ENCODE measurements at places on chromosomes 12 and 14.

- H3K36me3 ChIP-seq: no peaks in the 10 kb centered on the region
- H3K4me3 ChIP-seq: peak overlapping the region; percentile 61
- peak overlapping the region; percentile 99 for H3K27ac ChIP-seq
- H3K27me3 ChIP-seq: no peaks in the 10 kb centered on the region
Observed at GRCh38 chr12:122888232-122888752, 7.6 kb downstream of the VPS37B start.

GRCh38 chr14:100671906-100672305 lies 54.8 kb upstream of the DLK1 start:
- DNase-seq: no peak
- no peaks in the 10 kb centered on the region for H3K36me3 ChIP-seq
- peaks cover 60% of the 10 kb centered on the region for H3K27me3 ChIP-seq
- no peak overlapping the region for H3K4me3 ChIP-seq
- peaks cover 11% of the 10 kb centered on the region for H3K4me1 ChIP-seq

GRCh38 chr12:101906226-101906625 lies 28.8 kb downstream of the DRAM1 start:
- DNase-seq: no peak
- peaks cover 6% of the 10 kb centered on the region for H3K36me3 ChIP-seq
- H3K4me1 ChIP-seq: no peaks in the 10 kb centered on the region
- H3K4me3 ChIP-seq: no peak overlapping the region

DNA sequence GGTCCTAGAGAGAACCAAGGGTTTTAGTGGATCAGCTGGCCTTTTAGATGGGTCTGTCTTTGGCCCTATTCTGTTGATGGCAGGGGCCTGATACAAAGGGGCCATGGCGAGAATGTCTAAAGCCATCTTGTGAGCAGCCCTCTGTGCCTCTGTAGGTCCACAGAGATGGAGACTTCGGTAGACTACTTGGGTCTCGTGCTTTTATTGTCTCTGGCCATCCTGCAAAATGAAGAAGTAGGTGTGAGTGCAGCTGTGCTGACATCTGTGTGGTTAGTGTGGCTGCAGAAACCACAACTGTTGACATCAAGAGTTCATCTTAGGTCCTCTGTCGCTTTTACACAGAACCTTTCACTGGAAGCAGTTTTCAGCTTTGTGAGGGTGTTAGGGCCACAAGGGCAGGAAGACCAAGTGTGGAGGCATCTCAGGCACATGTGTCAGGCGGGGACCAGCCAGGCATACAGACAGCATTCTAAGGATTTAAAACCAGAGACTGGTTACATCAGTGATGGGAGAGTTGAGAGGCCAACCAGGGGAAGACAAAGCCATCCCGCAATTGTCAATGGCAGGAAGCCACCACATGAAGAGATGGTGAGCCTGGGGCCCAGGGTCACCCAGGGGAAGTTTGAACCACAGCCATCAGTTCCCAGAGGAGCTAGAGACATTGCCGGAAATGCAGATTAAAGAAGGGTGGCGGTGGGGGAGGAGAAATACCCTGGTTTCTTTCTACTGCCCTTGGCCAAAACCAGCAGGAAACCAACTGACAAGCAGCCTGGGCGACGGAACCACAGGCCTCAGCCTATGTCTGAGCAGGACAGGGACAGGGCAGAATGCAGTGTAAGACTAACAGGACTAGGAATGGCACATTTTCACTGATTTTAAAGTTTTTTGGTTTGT lies 13.0 kb upstream of the TPCN1 start:
- H3K27ac ChIP-seq: no peak overlapping the region
- H3K27me3 ChIP-seq: no peaks in the 10 kb centered on the region
- H3K4me1 ChIP-seq: no peaks in the 10 kb centered on the region
- DNase-seq: no peak
- no peak overlapping the region for H3K4me3 ChIP-seq

DNA sequence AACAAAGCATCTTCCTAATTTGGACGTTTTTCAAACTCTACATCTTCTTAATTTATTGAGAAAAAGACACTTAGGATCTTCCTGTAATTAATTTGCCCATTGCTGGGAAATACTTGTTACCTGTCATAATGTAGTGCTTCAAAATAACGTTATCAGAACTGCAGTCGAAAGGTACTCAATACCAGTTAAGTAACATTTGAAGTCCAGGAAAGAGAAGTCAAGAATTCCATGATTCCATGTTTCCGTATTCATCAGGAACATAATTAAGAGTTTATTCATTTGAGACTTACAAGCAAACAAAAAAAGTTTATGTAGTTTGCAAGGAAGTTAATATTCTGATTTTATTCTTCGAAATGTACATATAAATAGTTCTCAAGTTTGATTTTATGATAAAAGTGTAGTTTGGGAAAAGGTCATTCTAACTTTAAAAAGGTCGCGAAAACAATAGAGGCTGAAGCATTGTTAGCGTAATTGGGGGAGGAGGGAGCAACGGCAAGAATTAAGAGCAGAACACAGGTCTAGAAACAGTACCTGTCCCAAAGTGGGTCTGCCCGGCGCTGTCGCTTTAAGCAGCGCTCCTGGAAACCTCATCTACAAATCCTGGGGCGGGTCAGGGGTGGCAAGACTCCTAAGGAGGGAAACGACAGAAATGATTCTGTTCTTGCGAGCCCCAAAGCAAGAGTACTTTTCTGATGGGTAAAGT lies 1.2 kb upstream of the KCNMB4 start:
- no peak overlapping the region for H3K27ac ChIP-seq
- no peak for DNase-seq
- peaks cover 23% of the 10 kb centered on the region for H3K27me3 ChIP-seq
- peaks cover 13% of the 10 kb centered on the region for H3K4me1 ChIP-seq
- H3K36me3 ChIP-seq: no peaks in the 10 kb centered on the region
- peak overlapping the region; percentile 74 for H3K4me3 ChIP-seq

- no peaks in the 10 kb centered on the region for H3K27me3 ChIP-seq
- H3K4me3 ChIP-seq: peak overlapping the region; percentile 96
- peaks cover 26% of the 10 kb centered on the region for H3K36me3 ChIP-seq
- no peak for DNase-seq
Observed at GRCh38 chr12:6337958-6338433, 3.9 kb downstream of the TNFRSF1A start.

DNA sequence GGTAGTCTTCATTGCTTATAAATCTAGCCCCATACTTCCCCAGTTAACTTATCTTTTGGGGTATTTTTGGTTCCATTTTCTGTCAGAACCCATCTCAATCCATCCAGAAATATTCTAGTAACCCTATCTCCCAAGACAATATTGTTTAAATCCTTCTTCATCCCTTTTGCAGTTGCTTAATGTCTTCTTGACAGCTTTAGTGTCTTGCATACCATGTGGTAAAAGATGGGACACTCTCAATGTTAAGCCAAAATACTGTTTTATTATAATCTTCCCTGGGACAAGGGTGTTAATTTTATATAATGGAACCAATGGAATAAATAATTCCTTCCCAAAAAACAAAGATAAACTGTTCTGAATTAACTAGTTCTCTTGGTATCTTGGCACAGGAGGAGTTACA lies 450.2 kb downstream of the CCER1 start:
- H3K27ac ChIP-seq: no peak overlapping the region
- no peak overlapping the region for H3K4me3 ChIP-seq
- DNase-seq: no peak
- H3K36me3 ChIP-seq: no peaks in the 10 kb centered on the region
- H3K27me3 ChIP-seq: no peaks in the 10 kb centered on the region

GRCh38 chr12:51593539-51593938 lies 2.5 kb downstream of the SCN8A start:
- H3K36me3 ChIP-seq: no peaks in the 10 kb centered on the region
- no peak overlapping the region for H3K27ac ChIP-seq
- H3K4me3 ChIP-seq: no peak overlapping the region
- H3K4me1 ChIP-seq: no peaks in the 10 kb centered on the region
- no peak for DNase-seq
- peaks cover 37% of the 10 kb centered on the region for H3K27me3 ChIP-seq

- H3K36me3 ChIP-seq: no peaks in the 10 kb centered on the region
- no peaks in the 10 kb centered on the region for H3K27me3 ChIP-seq
- no peak overlapping the region for H3K4me3 ChIP-seq
- H3K4me1 ChIP-seq: no peaks in the 10 kb centered on the region
Observed at GRCh38 chr12:88006351-88006750, 22.9 kb downstream of the C12orf50 start.

- no peak overlapping the region for H3K27ac ChIP-seq
- no peak overlapping the region for H3K4me3 ChIP-seq
Observed at GRCh38 chr14:104084251-104085002, 1.1 kb upstream of the ASPG start.

DNA sequence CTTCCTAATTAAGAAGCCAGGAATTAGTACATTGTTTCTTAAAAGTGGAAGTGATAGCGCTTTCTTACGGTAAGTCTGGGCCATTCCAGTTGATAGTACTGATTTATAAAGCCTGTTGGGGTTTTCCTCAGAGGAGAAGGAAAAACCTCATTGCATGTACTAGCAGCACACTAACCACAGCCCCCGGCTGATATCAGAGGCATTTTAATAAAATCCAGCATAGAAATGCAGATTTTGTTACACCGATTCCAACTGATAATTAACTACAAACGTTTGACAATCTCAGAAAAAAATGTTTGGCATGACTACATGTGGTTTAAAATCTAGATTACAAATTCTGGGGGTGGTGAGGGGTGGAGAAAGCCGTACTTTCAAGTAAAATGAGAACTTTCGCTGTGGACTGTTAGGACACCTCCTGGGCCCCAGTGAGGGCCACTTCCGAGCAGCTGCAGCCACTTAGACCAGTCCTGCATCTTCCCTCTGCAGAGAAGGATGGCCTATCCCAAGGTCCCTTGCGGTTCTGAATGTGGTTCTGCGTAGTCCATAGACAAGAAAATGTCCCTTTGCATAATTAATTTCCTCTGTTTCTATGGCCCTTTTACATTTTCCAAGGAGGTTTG lies 374.4 kb downstream of the NUAK1 start:
- no peaks in the 10 kb centered on the region for H3K36me3 ChIP-seq
- no peak overlapping the region for H3K4me3 ChIP-seq
- no peak overlapping the region for H3K27ac ChIP-seq
- no peaks in the 10 kb centered on the region for H3K4me1 ChIP-seq
- DNase-seq: no peak

DNA sequence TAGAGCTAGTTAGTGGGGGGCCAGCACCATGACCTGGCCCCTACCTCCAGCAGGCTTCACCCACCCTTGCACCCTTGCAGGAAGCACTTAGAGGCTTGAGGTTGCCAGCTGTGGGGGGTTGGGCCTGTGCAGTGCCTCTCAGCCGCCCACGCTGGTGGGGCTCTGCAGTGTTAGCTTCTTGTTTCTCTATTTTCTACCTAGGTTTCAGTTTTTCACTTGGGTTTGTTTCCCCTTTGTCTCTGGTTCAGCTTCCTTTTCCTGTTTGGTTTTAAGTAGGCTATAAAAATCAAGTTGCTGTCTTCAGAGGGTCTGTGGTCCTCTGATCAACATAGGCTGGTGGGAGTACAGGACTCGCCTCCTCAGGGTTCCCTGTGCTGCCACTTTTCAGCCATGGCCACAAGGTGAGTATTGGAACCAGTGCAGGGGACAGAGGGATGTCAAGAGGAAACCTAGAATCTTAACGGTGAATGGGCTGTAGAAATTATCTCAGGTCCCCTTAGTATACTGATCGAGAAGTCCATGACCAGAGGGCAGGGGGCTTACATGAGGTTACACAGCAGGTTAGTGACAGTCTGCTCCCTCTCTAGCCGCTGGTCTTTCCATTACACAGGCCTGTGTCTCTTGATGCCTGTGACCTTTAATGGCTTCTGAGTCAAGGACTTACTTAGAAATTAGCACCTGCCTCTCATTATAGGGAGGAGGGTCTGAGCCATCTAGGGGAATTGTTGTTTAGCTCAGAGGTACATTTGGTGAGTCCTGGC lies at the start of gene EVL:
Gene EVL (plus strand): TSS at position 312 of the 761 bp plus-strand sequence. CDS start 79 bp downstream, at position 391.
- H3K36me3 ChIP-seq: no peaks in the 10 kb centered on the region
- no peak within 1 kb of the TSS for H3K27ac ChIP-seq
- no peak within 1 kb of the TSS for H3K4me3 ChIP-seq
- no peaks in the 10 kb centered on the region for H3K27me3 ChIP-seq

- peaks cover 2% of the 10 kb centered on the region for H3K36me3 ChIP-seq
- no peaks in the 10 kb centered on the region for H3K27me3 ChIP-seq
- DNase-seq: no peak
- no peak overlapping the region for H3K27ac ChIP-seq
- H3K4me1 ChIP-seq: peaks cover 29% of the 10 kb centered on the region
- H3K4me3 ChIP-seq: no peak overlapping the region
Observed at GRCh38 chr12:1213618-1214205, 222.7 kb downstream of the ERC1 start.

DNA sequence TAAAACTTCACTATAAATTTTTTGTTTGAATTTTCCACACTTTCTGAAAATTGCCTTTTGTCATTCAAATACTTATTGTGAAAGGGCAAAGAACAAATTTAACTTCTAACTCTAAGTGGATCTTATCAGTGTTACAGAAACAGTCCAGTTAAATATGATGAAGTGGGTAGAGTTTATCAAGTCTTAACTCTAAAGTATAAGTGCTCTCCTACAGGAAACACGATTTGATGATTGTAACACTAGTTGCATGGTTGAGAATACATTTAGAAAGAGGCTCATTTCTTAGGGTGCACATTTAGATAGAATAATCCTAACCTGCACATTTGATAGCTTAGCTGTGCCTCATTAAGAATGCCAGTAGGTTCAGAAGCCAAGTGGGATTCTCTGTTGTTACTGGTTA lies 838.3 kb upstream of the ATXN7L3B start:
- H3K4me1 ChIP-seq: no peaks in the 10 kb centered on the region
- no peak for DNase-seq
- H3K36me3 ChIP-seq: no peaks in the 10 kb centered on the region

DNA sequence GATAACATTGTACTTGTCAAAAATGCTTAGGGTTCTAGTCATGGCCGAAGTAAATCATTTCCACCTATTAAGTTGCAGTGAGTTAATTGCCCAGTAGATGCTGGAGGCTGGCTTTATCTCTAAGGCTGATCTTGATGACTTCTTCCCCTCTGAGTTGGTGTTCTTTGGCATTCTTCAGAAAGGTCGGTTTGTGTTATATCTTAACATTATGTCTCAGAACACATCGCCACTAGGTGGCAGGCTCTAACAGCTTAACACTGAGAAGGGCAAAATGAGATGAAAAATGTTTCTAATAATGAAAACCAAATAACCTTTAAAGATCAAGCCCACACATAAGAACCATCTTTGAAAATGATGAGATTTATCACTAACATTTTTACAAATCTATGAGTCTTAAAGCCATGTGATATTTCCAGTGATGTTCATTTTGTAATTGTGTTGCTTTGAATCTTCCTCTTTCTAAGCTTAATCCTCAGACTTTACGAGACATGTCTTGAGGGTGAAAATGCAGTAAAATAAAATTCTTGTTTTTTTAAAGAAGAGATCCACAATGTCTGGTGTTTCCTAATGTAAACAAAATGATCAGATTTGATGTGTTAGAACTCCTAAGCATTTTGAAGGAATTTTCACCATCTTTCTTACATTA lies 28.6 kb downstream of the SUDS3 start:
- no peak overlapping the region for H3K4me3 ChIP-seq
- DNase-seq: peak; percentile 19
- no peaks in the 10 kb centered on the region for H3K27me3 ChIP-seq
- H3K27ac ChIP-seq: no peak overlapping the region
- no peaks in the 10 kb centered on the region for H3K4me1 ChIP-seq

Data from keratinocyte (primary cell).